ENCODE measurements at places on chromosomes 5 and 9. TPM values are rescaled to one million over a fixed set of nuclear protein-coding genes. Genes with fewer than 3 reads are reported as not detected.

- H3K4me1 ChIP-seq = no peaks in the 10 kb centered on the region
- H3K27ac ChIP-seq = no peak overlapping the region
- peaks cover 12% of the 10 kb centered on the region for H3K36me3 ChIP-seq
Observed at GRCh38 chr5:176373100-176373818, 8.0 kb downstream of the ARL10 start.

DNA sequence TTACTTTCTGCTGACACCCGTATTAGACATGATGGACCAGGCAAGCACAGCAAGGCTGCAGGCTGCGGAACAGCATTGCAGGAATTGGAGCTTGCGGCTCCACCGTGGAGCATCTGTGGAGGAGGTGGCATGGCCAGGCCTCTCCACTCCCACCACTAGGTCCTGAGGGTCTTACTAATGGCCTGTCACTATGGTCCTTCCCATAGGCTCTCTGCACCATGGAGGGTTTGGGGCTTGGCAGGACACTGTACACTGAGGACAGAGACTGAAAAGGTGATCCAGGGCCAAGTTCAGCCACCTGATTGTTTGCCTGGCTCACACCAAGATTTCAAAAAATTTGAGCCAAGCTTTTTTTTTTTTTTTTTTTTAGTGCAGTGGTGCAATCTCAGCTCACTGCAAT lies 14.3 kb upstream of the ZBTB43 start:
- H3K36me3 ChIP-seq = no peaks in the 10 kb centered on the region
- peaks cover 46% of the 10 kb centered on the region for H3K27me3 ChIP-seq
- DNase-seq = no peak
- H3K4me3 ChIP-seq = no peak overlapping the region

- H3K36me3 ChIP-seq = peaks cover 3% of the 10 kb centered on the region
- no peak for DNase-seq
- no peaks in the 10 kb centered on the region for H3K4me1 ChIP-seq
- H3K27me3 ChIP-seq = no peaks in the 10 kb centered on the region
- no peak overlapping the region for H3K27ac ChIP-seq
- no peak overlapping the region for H3K4me3 ChIP-seq
Observed at GRCh38 chr5:173178369-173178910, 34.1 kb downstream of the BNIP1 start.

The RLN2 gene
- 2.8 TPM for total RNA-seq

The SPINK7 gene
- not detected for total RNA-seq

The C6 gene
- total RNA-seq = not detected

The CATSPER3 gene
- total RNA-seq = 0.46 TPM

All from activated naive CD8-positive, alpha-beta T cell treated with anti-CD3 and anti-CD28 coated beads for 36 hours (primary cell).